Adrenal gland (tissue), 19 donors: ENCODE measurements at places on chromosomes 7 and 10. TPM values are rescaled to one million over a fixed set of nuclear protein-coding genes. Genes with fewer than 3 reads are reported as not detected.

DNA sequence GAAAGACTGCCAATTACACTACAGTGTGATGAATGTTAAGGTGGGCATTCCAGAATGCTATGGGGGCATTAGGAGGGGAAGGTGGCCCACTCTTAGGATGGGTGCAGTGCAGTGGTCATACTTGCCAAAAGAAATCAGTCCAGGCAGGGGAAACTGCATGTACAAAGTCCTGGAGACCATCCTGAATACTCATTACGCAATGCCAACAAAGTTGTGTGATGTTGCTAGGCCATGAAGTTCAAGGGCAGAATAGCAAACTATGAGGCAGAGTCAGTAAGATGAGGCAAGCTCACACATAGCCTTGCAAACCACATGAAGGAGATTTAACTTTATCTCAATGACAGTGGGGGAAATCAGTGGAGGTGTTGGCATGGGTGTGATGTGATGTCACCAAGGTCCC is 49.8 kb upstream of the SLC35B4 start:
- H3K4me1 ChIP-seq = no peaks in the 10 kb centered on the region
- H3K27ac ChIP-seq = no peak overlapping the region
- no peaks in the 10 kb centered on the region for H3K27me3 ChIP-seq
- no peaks in the 10 kb centered on the region for H3K36me3 ChIP-seq
- no peak overlapping the region for H3K4me3 ChIP-seq

- H3K4me1 ChIP-seq = peaks cover 4% of the 10 kb centered on the region
- DNase-seq = no peak
- no peaks in the 10 kb centered on the region for H3K27me3 ChIP-seq
- H3K4me3 ChIP-seq = no peak overlapping the region
- no peaks in the 10 kb centered on the region for H3K36me3 ChIP-seq
Observed at GRCh38 chr10:77024461-77024860, 613.1 kb downstream of the KCNMA1 start.

DNA sequence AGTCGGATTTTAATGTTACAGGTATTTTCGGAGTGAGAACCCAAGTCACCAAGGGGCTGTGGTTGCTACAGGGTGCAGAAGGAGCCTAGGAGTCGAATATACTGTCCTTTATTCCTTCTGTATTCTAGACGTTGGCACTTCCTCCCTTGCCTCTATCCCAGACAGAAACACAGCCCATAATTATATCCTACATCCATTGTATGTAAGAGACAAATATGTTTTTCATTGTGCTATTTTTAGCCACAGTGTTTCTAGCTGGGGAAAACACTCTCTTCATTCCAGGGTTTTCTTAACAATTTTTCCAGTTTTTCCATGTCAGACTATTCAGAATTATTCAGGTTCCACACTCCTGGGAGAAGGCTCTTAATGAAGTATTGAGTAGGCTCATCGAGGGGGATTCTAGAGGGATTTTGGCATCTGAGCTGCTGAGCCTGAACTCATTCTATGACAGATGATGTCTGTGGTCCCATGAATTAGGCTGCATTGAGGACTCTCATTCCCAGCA is 32.6 kb downstream of the KIAA1217 start:
- no peaks in the 10 kb centered on the region for H3K27me3 ChIP-seq
- H3K4me1 ChIP-seq = no peaks in the 10 kb centered on the region
- H3K4me3 ChIP-seq = no peak overlapping the region
- DNase-seq = no peak
- H3K36me3 ChIP-seq = no peaks in the 10 kb centered on the region
- no peak overlapping the region for H3K27ac ChIP-seq

DNA sequence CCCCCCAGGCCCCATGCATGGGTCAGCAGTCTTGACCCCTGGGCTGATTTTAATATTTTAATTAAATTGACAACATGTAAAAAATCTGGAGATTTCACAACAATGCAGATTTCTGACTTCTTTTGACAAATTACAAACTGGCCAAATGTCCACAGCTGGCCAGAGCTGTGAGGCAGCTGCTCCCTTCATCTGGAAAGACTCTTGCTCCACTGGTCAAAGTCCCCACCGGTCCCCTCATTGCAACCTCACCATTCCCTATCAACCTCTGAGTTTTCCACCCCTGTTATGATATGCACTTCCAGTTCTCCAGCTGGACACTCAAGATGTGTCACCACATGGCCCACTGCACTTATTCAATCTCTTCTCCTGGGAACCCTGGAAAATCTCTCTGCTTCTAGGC is 266.2 kb downstream of the KCNMA1 start:
- H3K27ac ChIP-seq = no peak overlapping the region
- no peaks in the 10 kb centered on the region for H3K4me1 ChIP-seq
- no peak for DNase-seq
- H3K36me3 ChIP-seq = no peaks in the 10 kb centered on the region
- no peak overlapping the region for H3K4me3 ChIP-seq
- H3K27me3 ChIP-seq = no peaks in the 10 kb centered on the region

DNA sequence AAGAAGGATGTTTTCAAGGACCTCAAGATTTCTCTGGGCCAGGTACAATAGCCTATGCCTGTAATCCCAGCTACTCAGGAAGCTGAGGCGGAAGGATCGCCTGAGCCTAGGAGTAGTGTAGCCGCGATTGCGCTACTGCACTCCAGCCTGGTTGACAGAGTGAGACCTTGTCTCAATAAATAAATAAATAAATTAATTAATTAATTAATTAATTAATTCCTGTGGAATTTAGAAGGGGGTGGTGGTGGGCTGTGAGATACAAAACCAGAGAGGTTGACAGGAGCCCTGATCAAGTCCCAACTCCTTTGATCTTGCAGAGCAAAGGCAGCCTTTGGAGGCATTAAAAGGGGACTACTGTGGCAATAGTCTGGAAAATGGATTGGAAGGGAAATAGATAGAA is 39.3 kb upstream of the NRF1 start:
- H3K27ac ChIP-seq = no peak overlapping the region
- H3K36me3 ChIP-seq = no peaks in the 10 kb centered on the region
- no peak for DNase-seq
- H3K4me3 ChIP-seq = no peak overlapping the region

DNA sequence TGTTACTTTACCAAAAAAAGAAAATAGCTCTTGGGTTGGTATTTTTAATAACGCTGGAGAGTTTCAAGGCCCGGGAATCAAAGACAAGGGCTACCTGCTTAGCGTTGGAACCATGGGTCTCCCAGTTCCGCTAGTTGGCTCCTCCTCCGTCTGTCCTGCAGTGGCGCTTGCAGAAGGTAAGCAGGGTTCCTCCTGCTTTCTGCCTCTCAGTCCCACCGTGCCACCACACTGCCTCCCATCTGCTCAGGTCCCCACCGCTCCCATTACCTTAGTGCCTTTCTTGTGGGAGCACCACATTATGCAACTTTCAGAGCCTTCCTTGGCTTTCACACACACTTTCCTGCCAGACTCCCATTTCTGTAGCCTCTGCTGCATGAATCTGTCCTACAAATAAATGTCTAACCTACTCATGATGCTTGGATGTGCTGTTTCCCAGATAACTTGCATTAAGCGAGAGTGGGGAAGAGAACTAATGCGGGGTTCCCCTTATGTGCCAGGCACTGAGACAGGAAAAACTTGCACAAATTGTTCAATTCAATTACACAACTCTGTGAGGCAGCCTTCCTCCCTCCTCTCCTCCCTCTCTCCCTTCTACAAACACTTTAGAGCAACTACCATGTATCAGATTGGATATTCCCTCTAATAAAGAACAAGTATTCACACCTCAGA is 124.5 kb downstream of the AOAH start:
- H3K27me3 ChIP-seq = no peaks in the 10 kb centered on the region
- DNase-seq = no peak
- no peaks in the 10 kb centered on the region for H3K4me1 ChIP-seq
- no peak overlapping the region for H3K4me3 ChIP-seq
- H3K27ac ChIP-seq = no peak overlapping the region
- H3K36me3 ChIP-seq = no peaks in the 10 kb centered on the region

DNA sequence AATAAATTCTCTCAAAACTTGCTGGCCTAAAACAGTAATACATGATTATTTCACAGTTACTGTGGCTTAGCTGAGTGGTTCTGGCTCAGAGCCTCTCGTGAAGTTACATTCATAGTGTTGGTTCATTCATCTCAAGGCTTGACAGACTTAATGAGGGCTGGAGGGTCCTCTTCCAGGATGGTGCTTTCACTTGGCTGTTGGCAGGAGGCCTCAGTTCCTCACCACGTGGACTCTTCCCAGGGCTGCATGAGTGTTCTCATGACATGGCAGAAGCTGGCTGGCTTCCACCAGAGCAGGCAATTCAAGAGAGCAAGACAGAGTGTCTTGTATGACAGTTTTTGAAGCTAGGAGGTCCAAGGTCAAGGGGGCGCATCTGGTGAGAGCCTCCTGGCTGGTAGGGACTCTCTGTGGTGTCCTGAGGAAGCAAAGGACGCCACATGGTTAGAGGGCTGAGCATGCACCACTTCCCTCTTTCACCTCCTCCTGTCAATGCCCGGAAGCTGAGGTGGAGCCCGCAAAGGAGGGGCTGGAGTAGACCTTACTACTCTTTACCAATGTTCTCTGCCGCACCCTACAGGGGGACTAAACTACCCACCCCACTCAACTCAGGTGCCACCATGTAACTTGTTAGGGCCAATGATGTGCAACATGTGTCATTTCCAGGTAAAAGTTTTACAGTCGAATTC is 58.2 kb upstream of the YAE1 start:
- H3K27ac ChIP-seq = no peak overlapping the region
- no peaks in the 10 kb centered on the region for H3K27me3 ChIP-seq
- H3K4me1 ChIP-seq = no peaks in the 10 kb centered on the region
- no peaks in the 10 kb centered on the region for H3K36me3 ChIP-seq

- no peaks in the 10 kb centered on the region for H3K27me3 ChIP-seq
- no peak for DNase-seq
- no peak overlapping the region for H3K4me3 ChIP-seq
- no peaks in the 10 kb centered on the region for H3K36me3 ChIP-seq
- no peaks in the 10 kb centered on the region for H3K4me1 ChIP-seq
- H3K27ac ChIP-seq = no peak overlapping the region
Observed at GRCh38 chr7:66905689-66906088, 15.3 kb upstream of the TMEM248 start.

- H3K4me1 ChIP-seq = no peaks in the 10 kb centered on the region
- no peaks in the 10 kb centered on the region for H3K36me3 ChIP-seq
- no peak overlapping the region for H3K27ac ChIP-seq
- no peak for DNase-seq
Observed at GRCh38 chr7:130228840-130229502, 21.3 kb downstream of the SSMEM1 start.

DNA sequence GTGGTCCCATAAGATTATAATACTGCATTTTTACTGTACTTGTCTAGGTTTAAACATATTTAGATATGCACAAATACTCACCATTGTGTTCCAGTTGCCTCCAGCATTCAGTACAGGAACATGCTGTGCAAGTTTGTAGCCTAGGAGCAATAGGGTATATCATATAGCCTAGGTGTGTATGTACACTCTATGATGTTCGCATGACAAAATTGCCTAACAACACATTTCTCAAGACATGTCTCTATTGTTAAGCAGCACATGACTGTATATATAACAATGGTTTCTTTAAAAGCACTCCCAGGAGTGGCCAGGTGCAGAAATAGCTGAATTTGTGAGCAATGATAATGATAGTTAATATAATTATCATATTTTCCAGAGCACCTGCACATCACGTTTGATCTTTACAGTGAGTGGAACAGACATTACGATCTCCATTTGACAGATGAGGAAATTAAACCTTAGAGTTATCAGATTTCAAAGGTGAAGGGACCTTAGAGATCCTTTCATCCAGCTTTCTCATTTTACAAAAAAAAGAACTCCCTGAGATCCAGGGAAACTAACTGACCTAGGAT is 99.2 kb upstream of the PDCD4 start:
- H3K27ac ChIP-seq = no peak overlapping the region
- H3K4me1 ChIP-seq = no peaks in the 10 kb centered on the region
- no peak overlapping the region for H3K4me3 ChIP-seq
- DNase-seq = no peak

GRCh38 chr7:33986951-33987947 is 81.9 kb downstream of the BMPER start:
- no peak overlapping the region for H3K27ac ChIP-seq
- no peak overlapping the region for H3K4me3 ChIP-seq
- DNase-seq = no peak
- H3K36me3 ChIP-seq = no peaks in the 10 kb centered on the region
- no peaks in the 10 kb centered on the region for H3K4me1 ChIP-seq
- no peaks in the 10 kb centered on the region for H3K27me3 ChIP-seq

DNA sequence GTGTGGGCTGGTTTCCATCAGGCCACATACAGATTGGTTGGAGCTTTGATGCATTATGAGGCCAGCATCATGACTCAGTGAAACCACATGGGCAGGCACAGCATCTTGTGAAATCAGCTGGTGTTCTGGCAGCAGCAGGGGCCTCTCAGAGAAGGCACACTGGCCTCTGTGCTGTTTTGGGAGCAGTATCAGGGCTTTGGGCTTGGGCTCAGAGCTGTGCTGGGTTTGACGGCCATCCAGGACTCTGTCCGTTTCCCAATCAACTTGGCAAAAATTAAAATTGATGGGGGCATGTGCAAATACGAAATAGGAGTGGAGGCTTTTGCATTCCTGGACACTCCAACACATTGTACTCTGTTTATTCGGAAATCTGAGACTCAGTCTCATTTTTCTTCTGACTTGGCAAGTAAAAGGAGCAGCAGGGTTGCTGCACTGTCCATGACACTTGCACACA is 190.9 kb downstream of the BMPER start:
- no peaks in the 10 kb centered on the region for H3K27me3 ChIP-seq
- peak overlapping the region; percentile 71 for H3K27ac ChIP-seq
- H3K4me1 ChIP-seq = no peaks in the 10 kb centered on the region

- no peak for DNase-seq
- no peak overlapping the region for H3K27ac ChIP-seq
- H3K4me3 ChIP-seq = peak overlapping the region; percentile 33
- no peaks in the 10 kb centered on the region for H3K36me3 ChIP-seq
Observed at GRCh38 chr7:101163279-101164070, 1.9 kb downstream of the VGF start.

GRCh38 chr10:78381107-78381506 is 347.4 kb downstream of the RPS24 start:
- no peak overlapping the region for H3K4me3 ChIP-seq
- H3K36me3 ChIP-seq = no peaks in the 10 kb centered on the region
- no peak overlapping the region for H3K27ac ChIP-seq
- no peaks in the 10 kb centered on the region for H3K4me1 ChIP-seq

- H3K4me3 ChIP-seq = no peak overlapping the region
- no peaks in the 10 kb centered on the region for H3K36me3 ChIP-seq
- H3K4me1 ChIP-seq = peaks cover 30% of the 10 kb centered on the region
- no peak overlapping the region for H3K27ac ChIP-seq
- peak; percentile 59 for DNase-seq
- H3K27me3 ChIP-seq = peaks cover 8% of the 10 kb centered on the region
Observed at GRCh38 chr10:7412237-7412927, 1.5 kb upstream of the SFMBT2 start.

- DNase-seq = no peak
- H3K4me1 ChIP-seq = no peaks in the 10 kb centered on the region
- no peaks in the 10 kb centered on the region for H3K27me3 ChIP-seq
Observed at GRCh38 chr7:141456711-141457110, 94.5 kb upstream of the AGK start.

DNA sequence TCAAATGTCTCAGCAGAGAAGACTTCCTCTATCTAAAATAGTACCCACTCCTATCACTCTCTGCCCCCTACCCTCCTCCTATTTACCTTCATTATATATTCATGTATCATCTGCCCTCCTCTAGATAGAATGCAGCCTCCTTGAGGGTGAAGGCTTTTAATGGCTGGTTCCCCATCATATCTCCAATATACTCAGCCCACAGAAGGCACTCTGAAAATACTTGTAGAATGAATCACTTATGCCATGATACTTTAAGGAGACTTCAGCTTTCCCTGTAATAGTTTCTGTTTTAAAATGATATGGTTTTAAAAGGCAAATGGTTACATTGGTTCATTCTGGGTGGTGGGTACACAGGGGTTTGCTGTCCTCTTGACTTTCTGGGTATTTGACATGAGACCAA is 25.3 kb downstream of the GFRA1 start:
- no peak overlapping the region for H3K27ac ChIP-seq
- H3K4me3 ChIP-seq = no peak overlapping the region

MOGAT3 gene
- not detected for total RNA-seq

HOXA7 gene
- total RNA-seq = 22.0 TPM

ACSM6 gene
- not detected for total RNA-seq

BAIAP2L1 gene
- 37.5 TPM for total RNA-seq

AKR1C3 gene
- 61.7 TPM for total RNA-seq
